ENCODE measurements at places on chromosomes 6 and 20. TPM values are rescaled to one million over a fixed set of nuclear protein-coding genes. Genes with fewer than 3 reads are reported as not detected.

- DNase-seq, result no peak
Observed at GRCh38 chr6:63437058-63437457, 117.3 kb upstream of the LGSN start.

DNA sequence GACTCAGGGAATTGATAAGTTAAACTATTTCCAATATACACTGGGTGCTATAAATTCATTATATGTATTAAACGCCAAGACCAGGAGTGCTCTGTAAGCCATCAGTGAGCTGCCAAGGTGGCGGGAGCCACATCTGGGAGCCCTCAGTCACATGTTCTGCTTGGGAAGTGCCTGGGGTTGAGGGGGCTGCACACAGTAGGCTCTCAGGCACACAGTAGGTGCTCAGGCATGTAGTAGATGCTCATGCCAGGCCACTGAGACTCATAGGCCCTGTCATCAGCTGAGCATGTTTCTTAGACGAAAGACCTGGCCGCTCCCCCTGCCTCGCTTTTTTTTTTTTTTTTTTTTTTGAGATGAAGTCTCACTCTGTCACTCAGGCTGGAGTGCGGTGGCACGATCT lies 83.3 kb upstream of the BHLHE23 start:
- no peak for DNase-seq

DNA sequence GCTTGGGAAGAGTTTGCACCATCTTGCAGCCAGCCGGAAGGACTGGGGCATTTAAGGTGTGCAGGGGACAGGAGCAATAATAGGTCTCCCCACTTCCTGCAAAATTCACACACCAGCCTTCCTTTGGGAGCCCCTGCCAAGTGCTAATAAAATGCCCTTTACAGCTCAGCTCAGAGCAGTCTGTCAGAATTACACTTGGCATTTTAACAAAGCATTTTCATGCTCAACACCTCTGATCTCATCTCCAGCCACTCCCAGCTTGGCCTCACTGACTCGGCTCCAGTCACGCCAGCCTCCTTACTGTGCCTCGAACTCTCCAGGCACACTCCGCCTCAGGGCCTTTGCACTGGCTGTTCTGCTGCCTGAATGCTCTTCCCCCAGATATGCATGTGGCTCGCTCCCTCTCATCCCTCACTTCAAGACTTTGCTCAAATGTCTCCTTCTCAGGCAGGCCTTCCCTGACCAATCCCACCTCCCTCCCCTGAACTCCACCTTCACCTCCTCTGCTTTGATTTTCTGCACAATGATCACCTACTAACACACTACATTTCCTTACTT lies 43.7 kb downstream of the GRM4 start:
- DNase-seq, result no peak

- no peak for DNase-seq
Observed at GRCh38 chr6:58113960-58114359, 796.5 kb downstream of the PRIM2 start.

- no peak for DNase-seq
Observed at GRCh38 chr6:41426888-41427641, 91.7 kb downstream of the NCR2 start.

DNA sequence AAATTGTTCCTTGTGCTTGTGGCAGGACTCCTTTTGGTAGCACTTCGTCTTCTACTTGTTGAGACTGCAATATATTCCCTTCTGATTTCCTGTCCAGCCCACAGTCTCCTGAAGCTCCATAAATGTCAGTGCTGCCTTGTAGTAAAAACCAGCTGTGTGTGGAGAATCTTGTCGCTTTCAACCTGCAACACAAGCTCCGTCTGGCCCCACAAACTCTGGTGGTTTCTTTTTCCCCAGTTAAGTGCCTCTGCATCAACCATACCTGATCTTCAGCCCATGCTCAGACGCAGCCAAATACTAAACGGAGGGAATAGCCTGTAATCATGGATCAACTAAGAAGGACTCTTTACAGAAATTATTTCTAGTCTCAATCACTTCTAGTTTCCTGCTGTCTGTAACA lies 1133.3 kb upstream of the ADGRB3 start:
- no peak for DNase-seq

DNA sequence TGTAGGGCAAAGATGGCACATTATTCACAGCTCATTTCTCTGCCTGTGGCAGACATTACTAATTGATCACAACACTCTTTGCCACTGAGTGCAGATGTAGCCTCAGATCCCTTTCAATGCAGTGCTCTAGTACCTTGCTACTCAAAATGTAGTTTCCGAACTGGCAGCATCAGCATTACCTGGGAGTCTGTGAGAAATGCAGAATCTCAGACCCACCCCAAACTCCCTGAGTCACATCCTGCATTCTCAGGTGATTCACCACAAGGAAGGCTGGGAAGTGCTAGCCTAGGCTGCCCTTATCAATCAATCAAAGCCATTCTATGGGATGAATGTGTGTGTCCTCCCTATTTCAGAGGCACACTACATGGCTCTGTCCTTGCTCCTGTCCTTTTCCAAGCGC lies 58.5 kb downstream of the PCNA start:
- no peak for DNase-seq

DNA sequence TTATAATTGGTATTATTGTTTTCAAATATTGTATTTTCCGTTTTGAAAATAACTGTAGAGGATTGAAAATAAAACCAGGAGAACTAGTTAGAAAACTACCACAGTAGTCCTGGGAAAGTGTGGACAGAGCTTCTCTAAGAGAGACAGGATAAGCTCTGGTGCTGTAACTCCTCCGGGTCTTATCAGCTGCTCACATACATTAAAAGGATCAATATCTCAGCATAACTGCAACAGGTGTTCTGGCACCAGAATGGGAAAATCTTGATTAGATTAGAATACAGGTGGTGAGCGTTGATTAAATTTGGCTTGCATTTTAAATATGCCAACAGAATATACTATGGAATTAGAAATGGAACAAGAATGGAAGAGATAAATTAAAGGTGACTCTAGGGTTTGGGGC lies 1138.9 kb upstream of the ADGRB3 start:
- DNase-seq, result no peak

DNA sequence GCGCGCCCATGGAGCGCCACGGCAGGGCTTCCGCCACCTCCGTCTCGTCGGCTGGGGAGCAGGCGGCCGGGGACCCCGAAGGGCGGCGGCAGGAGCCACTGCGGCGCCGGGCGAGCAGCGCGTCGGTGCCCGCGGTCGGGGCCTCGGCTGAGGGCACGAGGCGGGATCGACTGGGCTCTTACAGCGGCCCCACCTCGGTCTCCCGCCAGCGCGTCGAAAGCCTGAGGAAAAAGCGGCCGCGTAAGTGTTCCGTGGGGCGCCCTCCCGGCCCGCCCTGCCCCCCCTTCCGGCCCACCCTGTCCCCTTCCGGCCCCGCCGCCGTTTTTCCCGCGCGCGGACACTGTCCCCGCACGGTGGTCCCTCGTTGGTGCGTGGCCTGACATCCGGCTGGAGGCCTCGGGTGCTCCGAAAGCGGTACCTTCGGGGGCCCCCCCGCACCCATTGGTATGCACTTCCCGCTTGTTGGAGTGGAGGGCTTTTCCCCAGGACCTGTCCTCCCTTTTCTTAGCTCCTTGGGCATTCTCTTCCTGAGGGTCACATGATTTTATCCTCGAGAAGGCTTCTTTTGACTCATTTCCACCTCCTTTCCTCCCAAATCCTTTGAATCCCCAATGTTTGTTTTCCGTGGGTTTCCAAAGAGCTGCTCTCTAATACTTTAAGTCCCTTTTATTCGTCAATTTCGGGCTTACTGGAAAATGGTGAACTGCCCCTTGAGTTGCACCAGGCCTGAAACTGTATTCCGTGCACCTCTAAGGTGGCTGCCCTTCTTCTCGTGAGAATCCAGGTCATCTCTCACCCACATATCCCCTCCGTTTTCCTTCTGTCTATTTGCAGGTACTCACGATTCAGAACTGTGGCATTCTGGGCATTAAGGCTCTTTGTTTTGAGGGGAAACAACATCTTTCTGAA lies 556 bp downstream of the PANK2 start:
- no peak for DNase-seq

DNA sequence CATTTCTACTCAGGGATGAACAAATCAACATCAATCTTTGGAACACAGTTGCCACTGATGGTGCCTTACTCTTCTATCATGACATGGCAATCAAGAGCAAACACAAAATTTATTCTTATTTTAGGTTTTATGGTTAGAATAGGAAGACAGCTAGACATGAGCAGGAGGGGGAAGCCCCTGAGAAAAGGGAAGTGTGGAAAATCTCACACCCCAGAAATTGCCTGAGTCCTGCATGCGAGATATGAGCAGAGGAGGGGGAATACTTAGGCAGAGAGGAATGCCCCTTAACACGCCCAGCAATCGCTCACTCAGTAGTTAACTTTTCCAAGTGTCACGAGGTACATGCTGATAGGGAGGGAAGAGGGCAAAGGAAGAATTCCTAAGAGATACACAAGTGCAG lies 79.3 kb downstream of the PLG start:
- no peak for DNase-seq

DNA sequence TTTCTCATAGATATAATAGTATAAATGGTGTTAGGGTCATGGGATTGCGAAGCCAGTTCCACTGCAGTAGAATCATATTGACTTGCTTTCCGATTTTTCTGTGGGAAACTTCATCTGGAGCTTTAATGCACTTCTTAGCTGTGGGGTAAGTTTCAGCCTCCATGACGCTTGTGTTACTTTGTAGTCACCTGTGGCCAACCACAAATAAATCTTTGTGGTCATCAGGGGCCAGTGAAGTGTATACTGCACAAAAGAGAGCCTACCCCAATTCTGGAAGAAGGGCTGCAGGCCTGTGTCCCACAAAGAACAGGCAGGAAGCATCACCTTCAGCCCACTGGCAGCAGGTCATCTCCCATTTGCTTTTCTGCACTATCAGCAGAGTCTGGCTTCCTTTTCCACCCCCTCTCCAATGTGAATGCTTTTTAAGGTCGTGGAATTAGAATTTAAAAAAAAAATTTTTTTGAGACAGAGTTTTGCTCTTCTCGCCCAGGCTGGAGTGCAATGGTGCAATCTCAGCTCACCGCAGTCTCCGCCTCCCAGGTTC lies 32.0 kb downstream of the MTHFD1L start:
- no peak for DNase-seq

The PRKN gene
- 2.8 TPM for polyA plus RNA-seq

The APOBEC2 gene
- polyA plus RNA-seq, result not detected

The CRISP3 gene
- polyA plus RNA-seq, result not detected

The SNAI1 gene
- polyA plus RNA-seq, result not detected

The CRIP3 gene
- 0.26 TPM for polyA plus RNA-seq

The MRPS18B gene
- 114 TPM for polyA plus RNA-seq

The IP6K3 gene
- polyA plus RNA-seq, result not detected

Data from immature natural killer cell (primary cell).